ENCODE measurements at places on chromosomes 5 and 9. TPM values are rescaled to one million over a fixed set of nuclear protein-coding genes. Genes with fewer than 3 reads are reported as not detected.

Gene F12
- total RNA-seq, result 0.57 TPM

Gene ANXA2R
- total RNA-seq, result 5.4 TPM

Gene SLC6A7
- not detected for total RNA-seq

Gene SPATA31C1
- total RNA-seq, result not detected

Measured in vein endothelial cell (primary cell).